ENCODE measurements at places on chromosomes 2 and 18. TPM values are rescaled to one million over a fixed set of nuclear protein-coding genes. Genes with fewer than 3 reads are reported as not detected.

PPP4R3B gene
- total RNA-seq: 32.3 TPM

NHEJ1 gene
- total RNA-seq: 18.3 TPM

C18orf54 gene
- 2.9 TPM for total RNA-seq

GPR75 gene
- total RNA-seq: 1.6 TPM

PFN4 gene
- 1.5 TPM for total RNA-seq

SLC38A11 gene
- not detected for total RNA-seq

C2orf76 gene
- total RNA-seq: 11.2 TPM

CRACDL gene
- total RNA-seq: 0.32 TPM

ABCG8 gene
- total RNA-seq: not detected

CCDC88A gene
- total RNA-seq: 26.2 TPM

APLF gene
- 0.59 TPM for total RNA-seq

SLC9A4 gene
- not detected for total RNA-seq

SPHKAP gene
- not detected for total RNA-seq

CNDP1 gene
- not detected for total RNA-seq

OTOS gene
- total RNA-seq: not detected

ESPNL gene
- total RNA-seq: 0.13 TPM

RHOB gene
- total RNA-seq: 125 TPM

NYAP2 gene
- not detected for total RNA-seq

Data from A549 treated with RU486 at 1 μM for 4 hours (cell line).